ENCODE measurements at places on chromosomes 3 and 15.

- no peak for DNase-seq
These were observed 168.0 kb downstream of the FOXB1 start for GRCh38 chr15:60172143-60172542.

DNA sequence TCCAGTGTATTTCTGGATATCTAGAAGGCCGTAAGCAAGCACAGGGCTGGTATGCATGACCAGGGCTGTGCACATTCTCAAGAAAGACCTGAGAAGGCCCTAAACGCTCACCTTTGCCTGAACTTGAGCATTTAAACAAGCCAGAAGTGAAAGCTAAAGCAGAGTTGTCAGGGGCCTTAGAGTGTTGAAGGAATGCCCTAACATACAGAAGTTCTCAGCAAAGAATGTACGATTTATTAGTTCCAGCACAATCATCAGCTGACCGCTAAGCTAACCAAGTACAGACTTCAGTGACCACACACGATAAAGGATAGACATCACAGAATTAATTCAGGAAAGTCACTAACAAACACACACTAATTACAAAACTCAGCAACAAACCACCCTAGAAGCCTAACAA lies 8.7 kb downstream of the HLTF start:
- no peak for DNase-seq

GRCh38 chr15:68887819-68888218 lies 42.5 kb upstream of the SPESP1 start:
- no peak for DNase-seq

DNA sequence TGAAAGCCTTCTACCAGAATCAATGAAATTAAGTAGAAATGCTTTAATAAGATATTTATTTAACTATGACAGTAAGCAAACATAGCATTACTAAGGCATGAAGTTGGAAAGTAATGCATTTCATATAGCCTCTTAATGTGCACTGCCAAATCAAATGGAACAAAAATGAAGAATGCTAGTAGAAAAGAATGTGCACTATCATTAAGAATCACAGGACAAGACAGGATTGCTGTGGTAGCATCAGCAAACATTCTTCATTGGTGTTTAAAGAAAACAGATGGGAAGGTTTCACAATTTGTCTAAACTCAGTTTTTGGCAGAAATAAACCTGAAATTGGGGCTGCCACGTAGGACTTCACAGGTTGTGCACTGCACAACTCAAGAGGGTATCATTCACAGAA lies 168.9 kb downstream of the CNTN3 start:
- no peak for DNase-seq

- no peak for DNase-seq
These were observed 59.3 kb upstream of the OSTN start for GRCh38 chr3:191139736-191140135.

All from CD4-positive, alpha-beta T cell treated with Interleukin-12 subunit alpha and Interleukin-12 subunit beta, for 1 hour (primary cell).